GM03348 (cell line): ENCODE measurements at places on chromosomes 2 and 18.

DNA sequence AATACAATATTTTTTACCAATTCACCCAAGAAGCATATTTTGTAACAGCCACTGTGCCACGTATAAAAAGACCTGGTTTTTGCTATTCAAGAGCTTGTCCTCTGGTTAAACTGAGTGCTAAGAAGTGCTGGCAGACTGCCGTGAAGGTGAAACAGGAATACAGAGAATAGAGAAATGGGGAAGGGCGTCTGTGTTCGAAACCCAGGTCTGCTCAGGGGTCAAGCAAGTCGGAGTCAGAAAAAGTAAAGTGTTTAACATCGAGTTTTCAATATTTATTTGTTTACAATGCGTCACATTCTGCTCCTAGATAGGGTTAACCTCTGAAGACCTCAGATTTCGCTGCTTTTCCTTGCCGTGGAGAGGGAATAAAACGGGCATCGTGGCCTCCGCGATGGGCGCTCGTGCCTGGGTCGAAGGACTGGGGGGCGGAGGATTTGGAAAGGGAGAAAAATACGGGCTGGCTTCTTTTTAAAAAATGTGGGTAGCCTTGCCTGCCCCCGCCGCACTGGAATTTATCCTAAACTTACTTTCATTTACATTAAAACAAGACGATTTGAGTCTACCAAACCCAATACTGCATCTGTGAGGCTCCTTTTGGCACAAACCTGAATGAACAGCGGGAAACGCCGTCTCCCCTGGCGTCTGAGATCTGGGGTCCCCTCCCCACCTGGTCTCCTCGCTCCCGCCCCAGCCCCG, 1.1 kb upstream of the SNTG2 start:
- no peak for DNase-seq

DNA sequence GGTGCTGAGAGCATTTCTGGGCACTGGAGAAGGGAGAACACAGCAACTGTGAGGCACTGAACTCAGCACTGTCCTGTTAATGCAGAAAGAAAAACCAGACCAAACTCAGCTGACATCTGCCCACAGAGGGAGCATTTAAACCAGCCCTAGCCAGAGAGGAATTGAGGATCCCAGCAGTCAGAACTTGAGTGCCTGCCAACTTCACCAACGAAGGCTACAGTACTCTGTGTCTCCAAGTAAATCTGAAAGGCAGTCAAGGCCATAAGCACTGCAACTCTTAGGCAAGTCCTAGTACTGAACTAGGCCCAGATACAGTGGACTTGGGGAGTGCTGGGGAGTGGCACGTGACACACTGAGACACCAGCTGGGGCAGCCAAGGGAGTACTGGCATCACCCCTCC, 176.2 kb upstream of the ZC3H15 start:
- DNase-seq: no peak

GRCh38 chr2:201363857-201364560, 6.9 kb upstream of the FLACC1 start:
- DNase-seq: peak; percentile 59

GRCh38 chr2:182866095-182866460, 359 bp downstream of the FRZB start:
- DNase-seq: no peak

DNA sequence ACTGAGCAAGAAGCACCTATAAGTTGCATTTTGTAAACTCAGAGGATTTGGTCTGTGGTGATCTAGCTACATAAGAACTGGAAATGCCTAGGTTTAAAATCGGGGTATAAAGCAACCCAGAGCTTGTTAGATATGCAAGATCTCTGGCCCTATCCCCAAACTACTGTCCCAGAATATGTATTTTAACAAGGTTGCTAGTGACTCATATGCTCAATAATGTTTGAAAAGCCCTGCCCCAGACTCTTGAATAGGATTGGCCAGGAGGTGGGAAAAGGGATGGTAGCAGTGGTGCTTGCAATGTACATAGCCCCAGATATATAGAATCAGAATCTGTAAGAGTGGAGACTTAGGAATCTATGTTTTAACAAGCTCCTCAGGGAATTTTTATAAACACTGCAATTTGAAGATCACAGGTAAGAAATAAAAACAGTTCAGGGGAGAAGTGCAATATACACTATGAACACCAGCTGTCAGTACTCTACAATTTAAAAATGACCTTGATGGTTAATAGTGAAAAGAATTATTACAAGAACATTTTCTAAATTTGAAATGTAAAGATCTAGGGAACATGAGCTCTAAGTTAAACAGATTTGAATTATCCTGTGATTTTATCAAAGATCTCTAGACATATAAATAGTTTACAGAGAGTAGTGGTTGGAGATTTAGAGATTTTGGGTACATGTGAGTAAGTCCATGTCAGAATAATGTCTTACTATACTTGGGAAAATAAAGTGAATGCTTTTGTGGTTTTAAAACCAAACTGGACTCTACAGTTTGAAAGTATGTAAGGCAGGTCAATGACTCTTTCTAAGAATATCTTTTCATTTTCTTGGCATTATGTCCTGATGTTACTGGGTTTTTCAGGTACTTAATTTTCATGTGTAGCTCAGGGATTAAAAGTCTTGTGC, 7.7 kb upstream of the MMADHC start:
- peak; percentile 25 for DNase-seq
